Caco-2 (cell line): ENCODE measurements at places on chromosomes 1 and 21.
A peak's percentile ranks its signal among the peaks of the same experiment; 100 is the strongest.

GRCh38 chr1:27856561-27857343, 15.6 kb upstream of the THEMIS2 start:
- no peak for DNase-seq

DNA sequence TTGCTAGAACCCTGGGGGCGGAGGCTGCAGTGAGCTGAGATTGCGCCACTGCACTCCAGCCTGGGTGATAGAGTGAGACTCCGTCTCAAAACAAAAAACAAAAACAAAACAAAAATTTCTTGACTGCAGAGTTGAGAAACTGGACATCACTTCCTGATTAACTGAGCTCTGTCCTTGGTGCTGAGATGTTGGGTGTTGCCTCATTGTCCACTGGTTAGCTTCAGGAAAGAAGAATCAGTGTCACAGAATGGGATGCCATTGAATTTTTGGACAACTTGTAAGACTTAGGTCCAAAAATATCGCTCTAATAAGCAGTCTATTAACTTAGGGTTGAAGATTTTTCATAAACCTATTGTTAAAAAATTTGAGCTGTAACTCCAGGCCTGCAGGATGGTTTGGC, 23.8 kb upstream of the KCNA10 start:
- DNase-seq = peak; percentile 39

DNA sequence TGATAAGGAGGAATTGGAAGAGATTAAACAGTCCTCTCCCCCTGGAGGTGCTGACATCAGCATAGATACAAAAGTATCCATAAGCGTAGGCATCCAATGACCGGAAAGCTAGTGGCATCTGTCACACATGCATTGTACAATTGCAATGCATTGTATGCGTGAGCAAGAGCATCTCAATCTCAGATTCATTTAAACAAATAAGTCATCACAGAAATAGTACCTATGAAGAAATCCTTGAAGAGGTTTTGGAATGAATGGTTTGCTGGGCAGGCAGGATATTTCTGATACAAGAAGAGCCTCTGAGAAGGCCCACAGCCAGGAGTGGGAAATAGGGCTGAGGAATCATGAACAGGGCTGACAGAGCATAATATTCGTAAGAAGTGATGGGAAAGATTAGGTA, 88.9 kb upstream of the ABCD3 start:
- no peak for DNase-seq

DNA sequence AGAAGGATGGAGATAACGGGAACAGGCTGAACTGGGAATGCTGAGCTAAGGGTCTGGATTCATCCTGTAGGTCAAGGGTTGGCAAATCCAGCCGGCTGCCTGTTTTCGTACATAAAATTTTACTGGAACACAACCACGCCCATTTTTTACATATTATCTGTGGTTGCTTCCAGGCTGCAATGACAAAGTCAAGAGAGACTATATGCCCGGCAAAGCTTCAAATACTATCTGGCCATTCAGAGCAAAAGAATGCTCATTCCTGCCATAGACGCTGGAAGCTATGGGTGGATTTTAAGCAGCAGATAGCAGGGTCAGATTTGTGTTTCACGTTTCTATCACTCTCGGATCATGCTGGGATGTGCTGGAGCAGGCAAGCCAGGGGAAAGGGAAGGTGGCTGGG, 137.9 kb upstream of the EDN2 start:
- no peak for DNase-seq

DNA sequence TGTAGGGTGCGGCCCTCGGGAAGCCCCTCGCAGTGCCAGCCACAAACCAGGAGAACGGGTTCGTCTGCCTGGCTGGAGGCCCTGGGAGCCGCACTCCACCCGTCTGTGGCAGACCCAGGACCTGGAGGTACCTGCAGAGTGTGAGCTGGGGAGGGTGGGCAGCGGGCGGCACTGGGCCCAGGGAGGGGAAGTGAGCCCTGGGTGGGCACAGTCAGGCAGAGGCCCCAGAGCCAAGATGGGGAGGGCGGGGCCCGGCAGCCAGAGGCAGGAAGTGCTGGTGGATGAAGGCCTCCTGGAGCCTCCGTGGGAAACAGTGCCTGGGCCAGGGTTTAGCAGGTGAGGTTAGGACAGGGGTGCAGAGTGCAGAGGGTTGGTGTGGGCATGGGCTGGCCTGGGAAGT, 4.0 kb upstream of the PEX10 start:
- no peak for DNase-seq

DNA sequence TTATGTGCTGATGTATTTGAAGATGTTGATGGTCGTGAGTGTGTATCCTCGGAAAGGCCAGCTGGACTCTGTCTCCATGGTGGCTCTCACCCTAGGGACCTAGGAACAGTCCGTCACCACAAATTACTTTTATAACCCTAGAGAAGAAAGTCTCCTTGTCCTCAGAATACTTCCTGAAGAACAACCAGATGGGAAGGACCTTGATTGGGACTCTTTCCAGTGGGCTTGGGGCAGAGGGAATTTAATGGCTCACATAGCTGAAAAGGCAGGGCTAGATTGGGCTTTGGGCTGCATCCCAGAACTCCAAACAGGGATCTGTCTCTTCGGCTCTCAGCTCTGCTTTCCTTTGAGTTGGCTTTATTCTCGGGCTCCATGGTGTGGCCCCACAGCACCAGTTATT, 90.8 kb downstream of the TBX19 start:
- DNase-seq = no peak

GRCh38 chr1:213381572-213382084, 330.6 kb downstream of the RPS6KC1 start:
- no peak for DNase-seq

GRCh38 chr1:231867607-231868006, 241.0 kb downstream of the DISC1 start:
- no peak for DNase-seq

DNA sequence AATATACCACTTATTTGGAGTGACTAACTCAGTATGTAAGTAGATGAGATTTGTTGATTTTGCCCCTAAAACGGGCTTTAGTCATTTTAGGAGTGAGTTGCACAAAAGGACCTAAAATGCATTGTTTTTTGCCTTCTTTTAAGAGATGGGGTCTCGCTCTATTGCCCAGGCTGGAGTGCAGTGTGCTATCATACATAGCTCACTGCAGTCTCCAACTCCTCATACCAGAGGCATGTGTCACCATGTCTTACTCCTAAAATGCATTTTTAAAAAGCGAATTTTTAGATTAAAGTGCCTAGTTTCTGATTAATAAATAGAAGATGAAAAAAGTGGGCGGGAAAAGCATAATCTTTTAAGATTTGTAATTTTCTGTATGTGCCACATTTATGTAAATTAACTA, 11.5 kb upstream of the NEXN start:
- DNase-seq = no peak

GRCh38 chr1:66176012-66176715, 357.8 kb upstream of the SGIP1 start:
- no peak for DNase-seq

DNA sequence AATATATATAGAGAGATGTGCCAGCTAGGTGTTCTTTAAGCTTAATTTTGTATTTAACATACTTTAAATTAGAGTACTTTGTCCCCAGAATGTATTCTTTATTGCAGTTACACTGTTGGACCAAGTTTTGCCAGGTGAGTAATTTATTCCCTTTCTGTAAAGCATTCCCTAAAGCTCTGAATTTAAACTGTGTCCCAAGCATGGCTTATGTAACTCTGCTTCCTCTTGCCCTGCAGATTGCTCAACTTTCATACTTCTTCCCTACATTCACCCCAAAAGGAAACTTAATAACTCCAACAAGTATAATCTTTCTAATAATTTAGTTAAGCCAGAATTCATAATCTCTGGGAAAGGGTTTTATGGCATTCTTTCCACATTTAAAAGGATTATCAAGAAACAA, 5.6 kb downstream of the LYPLAL1 start:
- DNase-seq = no peak

DNA sequence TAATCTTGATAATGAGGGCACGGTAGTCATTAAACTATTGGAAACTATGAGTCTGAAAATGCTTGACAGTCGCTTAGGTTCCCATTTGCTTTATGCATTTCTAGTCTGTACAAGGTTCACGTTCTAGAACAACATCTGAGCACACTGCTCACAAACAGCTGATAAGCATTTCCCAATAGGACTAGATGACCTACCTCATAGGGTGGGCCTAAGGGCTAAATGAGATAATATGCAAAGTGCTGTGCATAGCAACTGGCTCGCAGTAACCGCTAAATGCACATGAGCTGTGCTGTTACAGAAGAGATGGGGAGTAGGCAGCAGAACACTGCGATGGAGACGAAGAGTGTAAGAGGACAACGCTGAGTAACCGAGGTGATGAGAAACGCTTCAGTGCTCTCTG, 628.0 kb downstream of the SMYD3 start:
- DNase-seq = no peak

DNA sequence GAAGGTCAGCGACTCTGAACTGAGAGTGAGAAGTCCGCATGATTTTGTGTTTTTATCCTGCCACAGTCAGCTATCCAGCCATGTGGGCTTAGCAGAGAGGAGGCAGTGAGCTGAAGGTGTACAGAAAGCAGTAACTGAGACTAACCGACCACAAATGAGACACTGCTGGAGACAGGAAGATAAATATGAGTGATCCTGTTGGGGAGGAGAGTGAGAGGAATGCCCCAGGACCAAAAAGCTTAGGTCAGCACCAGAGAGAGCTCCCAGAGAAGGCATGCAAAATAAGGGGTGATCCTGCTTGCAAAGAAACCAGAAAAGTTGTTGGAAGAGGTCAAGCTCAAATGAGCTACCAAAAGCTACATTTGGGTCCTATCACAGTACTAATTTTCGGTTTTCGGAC, 63.7 kb downstream of the HLCS start:
- DNase-seq = no peak

- DNase-seq = no peak
These were observed 172.1 kb upstream of the RNPC3 start for GRCh38 chr1:103353391-103353790.
